ENCODE measurements at places on chromosomes 6 and 20.
A peak's percentile ranks its signal among the peaks of the same experiment; 100 is the strongest.

GRCh38 chr6:26092443-26092842 lies 5.2 kb downstream of the HFE start:
- DNase-seq = no peak

GRCh38 chr6:154012852-154013251 lies 26.2 kb upstream of the OPRM1 start:
- no peak for DNase-seq

DNA sequence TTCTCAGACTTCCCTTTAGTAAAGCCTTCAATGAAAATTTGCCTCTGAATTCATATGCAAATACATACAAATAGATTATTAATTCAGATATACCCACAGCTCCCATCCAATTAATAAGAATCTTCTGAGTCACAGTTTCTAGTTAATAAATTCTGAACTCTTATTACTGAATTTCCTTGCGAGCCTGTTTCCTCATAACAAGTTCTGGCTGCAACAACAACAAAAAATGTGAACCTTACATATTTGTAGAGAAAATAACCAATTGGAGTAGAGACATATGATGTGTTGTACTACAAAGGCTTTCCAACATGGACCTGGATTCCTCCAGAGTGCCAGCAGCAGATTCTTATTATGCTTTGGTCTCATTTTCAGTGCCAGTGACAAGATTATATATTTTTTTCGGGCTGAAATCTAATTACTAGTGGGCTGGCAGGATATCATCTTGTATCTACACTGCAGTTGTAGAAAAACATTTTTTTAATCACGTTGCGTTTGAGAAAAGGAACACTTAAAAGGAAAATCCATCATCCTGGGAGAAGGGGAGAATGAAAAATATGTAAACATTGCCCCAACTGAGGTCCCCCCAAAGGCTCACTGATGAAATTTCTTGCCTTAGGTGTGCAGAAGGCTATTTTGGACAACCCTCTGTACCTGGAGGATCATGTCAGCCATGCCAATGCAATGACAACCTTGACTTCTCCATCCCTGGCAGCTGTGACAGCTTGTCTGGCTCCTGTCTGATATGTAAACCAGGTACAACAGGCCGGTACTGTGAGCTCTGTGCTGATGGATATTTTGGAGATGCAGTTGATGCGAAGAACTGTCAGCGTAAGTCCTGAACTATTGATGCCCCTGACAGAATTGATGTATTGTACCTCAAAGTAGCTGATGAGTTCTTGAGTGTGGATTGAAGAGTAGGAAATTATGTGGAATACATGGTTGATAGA lies 404.6 kb downstream of the LAMA2 start:
- DNase-seq = no peak

DNA sequence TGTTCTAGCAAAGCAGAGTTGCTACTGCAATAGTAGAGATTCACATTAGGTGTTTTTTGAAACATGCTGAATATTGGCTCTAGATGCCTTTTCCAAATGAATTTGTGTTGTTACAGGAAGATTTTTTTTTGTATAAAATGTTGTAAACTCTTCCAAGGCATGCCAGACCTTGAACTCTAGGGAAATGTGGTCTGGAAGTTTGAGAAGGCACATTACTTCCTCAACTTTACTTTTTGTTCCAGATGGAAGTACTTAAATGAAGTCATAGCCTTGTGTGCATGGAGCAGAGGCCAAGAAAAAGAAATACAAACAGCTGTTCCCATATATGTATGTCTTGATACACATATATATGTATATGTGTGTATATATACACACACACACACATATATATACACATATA lies 585.7 kb upstream of the MARCKS start:
- DNase-seq = peak; percentile 19

DNA sequence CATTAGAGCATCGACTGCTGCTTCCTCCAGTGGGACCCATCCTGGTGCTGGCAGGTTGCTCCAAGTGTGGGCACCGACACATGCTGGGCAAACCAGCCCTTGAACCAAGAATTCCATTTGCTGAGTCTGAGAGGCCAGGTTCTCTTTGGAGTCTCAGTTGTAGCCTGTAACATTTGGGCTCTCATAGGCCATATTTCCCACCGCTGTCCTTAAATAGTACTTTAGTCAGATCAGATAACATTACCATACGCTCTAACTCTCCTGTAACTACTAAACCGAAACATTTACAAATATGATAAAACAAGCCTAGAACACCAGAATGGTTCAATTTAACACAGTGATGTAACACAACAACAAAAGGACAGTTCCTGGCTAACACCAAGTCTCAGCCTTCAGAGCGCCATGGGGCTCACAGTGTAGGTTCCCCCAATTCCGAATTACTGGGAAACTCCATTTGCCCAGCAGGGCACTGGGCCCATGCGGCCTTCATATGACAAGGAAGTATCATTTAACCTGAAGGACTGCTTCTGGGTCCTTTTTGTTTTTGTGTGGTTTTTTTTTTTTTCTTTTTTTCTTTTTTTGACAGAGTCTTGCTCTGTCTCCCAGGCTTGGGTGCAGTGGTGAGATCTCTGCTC lies 28.4 kb upstream of the CD93 start:
- DNase-seq = no peak

GRCh38 chr20:1870792-1871550 lies 24.2 kb upstream of the SIRPA start:
- no peak for DNase-seq

GRCh38 chr20:25320035-25320800 lies 70.4 kb downstream of the ABHD12 start:
- DNase-seq = no peak

DNA sequence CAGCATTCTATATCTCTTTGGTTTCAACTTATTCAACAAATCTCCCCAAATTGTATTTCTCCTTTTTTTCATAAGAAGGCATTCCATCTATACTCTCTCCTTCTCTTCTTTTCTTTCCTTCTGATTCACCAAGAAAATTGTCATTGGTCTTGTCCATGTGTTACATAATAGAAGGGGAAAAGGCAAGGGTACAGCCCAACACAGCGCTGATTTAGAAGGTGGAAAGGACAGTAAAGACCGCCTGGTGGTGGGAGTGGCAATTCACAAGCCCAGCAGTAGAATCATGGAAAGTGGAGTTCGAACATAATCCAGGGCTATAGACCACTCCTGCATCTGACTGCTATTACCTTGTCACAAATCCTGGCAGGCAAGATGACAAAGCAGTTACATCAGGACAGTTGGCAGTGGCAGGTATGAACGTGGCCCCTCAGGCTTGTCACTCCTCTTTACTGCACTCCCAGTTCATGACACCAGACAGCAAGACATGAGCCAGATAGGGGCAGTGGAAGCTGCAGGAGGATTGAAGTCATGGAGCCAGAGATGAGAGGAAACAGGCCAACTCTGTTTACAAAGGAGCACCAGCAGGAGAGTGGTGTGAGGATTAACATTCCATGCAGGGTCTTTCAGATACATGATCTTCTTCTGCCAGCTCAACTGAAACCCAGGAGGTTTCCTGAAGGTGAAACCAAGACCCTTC lies 2.1 kb upstream of the TNFAIP3 start:
- no peak for DNase-seq

- DNase-seq = no peak
These were observed at the start of gene SYCP2L for GRCh38 chr6:10886691-10887502. Gene SYCP2L (plus strand): TSS chr6:10887052. CDS start chr6:10887127, 75 bp downstream.

GRCh38 chr6:159074876-159075275 lies 30.1 kb upstream of the TAGAP start:
- DNase-seq = no peak

- peak; percentile 28 for DNase-seq
These were observed 2.0 kb downstream of the COL9A3 start for GRCh38 chr20:62818592-62819493.

DNA sequence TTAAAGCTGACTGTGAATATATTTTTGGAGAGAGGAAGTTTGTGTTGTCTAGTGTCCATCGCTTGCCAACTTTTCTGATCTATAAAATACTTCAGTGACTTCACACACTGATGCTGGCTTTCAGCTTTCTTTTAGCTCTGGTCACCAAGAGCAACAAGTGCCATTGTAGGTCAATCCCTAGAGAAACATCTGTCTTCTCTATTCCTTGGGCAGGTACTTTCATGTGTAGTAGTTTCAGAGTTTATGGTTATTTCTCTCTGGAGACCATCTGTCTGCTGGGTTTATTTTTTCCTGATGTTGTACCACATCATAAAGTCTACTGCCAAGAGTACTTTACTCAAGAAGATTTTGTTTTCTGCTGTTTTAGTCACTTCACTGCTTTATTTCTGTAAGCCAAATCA lies 249.9 kb downstream of the KHDC1L start:
- no peak for DNase-seq

GRCh38 chr6:26198722-26199056 lies 111.5 kb downstream of the HFE start:
- no peak for DNase-seq

DNA sequence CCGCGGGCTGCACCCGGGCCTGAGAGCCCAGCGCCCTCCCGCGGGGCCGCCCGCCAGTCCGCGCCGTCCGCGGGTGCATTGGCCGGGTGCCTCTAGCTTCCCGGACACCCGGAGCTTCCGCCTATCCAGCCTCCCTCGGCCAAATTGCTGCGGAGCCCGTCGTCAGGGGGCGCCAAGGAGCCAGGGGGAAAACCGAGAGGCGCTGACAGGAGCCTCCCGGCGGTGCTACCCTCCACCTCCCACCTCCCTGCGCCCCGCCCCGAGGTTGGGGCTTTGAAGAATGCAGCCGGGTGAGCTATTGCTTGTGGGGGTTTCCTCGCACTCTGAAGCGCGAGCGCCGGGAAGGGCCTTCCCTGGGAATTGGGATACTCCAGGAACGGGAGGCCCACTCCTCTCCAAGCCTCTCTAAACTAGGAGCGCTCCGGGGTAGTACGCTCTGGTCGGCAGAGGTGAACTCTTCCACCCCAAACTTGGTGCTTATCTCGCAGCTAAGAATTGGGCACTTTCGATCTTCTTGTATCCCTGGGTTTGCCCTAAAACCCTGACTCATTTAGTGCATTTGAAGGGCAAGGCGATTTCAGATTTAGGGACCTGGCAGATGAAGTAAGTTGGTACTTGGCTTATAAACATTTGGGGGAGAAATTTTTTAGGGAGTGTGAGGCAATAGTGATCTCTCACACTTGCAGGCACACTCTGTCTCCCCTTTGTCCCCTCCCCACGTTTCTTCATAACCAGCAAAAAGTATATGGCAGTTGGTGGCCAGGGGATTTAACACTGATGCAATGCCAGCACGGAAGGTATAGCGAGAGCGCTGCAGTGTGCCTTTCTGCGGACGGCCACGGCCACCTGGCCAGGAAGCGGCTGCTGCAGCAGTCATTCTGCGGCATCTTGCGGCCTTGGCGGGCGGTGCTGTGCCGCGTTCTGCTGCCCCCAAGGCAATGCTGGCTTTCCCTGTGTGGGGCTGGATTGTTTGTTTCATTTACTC lies 556 bp downstream of the BEND6 start:
- DNase-seq = peak; percentile 92

DNA sequence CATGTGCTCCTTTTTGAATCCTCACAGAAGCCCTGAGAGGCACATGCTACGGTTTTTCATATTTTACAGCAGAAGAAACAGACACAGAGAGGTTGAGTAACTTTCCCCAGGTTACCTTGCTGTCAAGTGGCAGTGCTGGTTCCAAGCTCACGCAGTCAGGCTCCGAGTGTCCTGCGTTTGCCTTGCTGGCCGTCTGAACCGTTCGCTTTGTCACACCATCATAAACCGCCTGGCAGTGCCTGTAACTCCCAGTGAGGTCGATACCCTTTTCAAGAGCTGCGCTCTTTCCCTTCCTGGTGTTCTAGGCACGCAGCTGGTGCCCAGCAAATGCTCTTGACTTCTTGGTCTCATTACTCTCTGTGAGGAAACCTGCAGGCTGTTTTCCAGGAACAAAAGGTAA lies 31.3 kb upstream of the KCNG1 start:
- no peak for DNase-seq

DNA sequence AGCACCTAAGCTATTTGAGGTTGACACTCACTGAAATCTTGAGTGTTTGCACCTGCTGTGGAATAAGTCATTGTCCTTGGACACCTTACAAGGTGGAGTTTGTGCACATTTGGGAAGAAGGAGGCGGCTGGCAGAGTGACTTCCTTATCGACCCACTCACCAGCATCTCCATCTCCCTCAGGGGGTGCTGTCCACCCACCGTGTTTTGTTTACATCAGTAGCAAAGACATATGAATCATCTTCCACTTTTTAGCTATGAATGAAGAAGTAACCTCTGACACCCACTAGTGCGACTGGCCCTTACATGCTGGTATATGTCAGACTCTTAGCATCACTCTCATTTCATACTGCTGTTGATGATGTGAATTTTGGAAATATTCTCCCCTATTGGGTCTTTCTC lies 119.5 kb upstream of the SGK1 start:
- DNase-seq = no peak

- DNase-seq = no peak
These were observed 480.9 kb upstream of the CHD6 start for GRCh38 chr20:42099101-42099500.

DNA sequence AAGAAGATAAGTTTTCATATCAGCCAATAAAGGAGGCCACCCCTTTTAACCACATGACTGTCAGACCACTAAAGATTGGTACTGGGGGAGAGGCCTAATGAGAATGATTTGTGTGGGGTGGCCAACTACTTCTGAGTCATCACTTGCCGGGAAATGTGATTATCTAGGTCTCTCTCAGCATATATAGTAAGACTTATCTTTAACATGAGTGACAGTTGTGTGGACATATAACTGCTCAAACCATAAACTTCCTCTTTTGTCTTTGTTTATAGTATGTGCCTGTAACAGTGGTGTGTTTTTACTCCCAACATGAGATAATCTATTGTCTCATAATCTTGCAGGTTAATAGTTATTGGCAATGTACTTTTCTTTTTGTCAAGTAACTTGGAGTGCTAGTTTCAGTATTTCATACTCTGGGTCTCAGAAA lies 312.4 kb downstream of the CDKAL1 start:
- DNase-seq = no peak

GRCh38 chr20:59611286-59611685 lies 6.9 kb downstream of the PHACTR3 start:
- no peak for DNase-seq

- DNase-seq = no peak
These were observed 15.6 kb upstream of the GCNT2 start for GRCh38 chr6:10505529-10505928.

GRCh38 chr6:169207482-169207881 lies 46.2 kb downstream of the THBS2 start:
- no peak for DNase-seq

DNA sequence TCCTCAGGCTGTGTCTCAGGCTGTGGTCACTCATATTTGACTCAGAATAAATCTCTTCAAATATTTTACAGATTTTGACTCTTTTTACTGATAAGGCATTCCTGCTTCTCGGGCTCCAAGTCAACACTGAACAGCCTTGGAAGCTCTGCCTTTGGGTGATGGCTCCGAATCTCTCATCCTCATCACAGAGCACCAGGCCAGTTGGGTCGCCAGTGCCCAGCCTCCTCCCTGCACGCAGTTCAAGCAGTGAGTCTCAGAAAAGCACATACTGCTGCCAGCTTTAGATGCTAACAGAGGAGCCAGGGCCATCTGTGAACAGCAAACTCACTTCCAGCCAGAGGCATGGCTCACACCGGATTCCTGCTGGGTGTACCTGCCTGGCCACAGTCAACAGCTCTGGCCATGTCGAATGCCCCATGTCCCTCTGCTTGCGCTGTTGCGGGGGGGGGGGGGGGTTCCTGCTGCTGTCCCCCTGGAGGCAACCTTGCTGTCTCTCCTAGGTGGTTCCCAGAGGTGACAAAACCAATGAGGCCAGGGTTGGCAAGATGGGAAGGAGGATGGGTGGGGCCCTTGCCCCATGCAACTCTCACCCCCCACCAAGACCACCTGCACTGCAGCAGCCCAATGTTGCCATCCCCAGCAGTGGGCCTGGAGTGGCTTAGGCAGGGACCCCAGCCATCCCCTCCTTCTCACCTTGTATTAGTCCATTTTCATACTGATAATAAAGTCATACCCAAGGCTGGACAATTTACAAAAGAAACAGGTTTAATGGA lies 248.8 kb downstream of the ERMARD start:
- DNase-seq = no peak

Data from GM03348 (cell line).